Activated naive CD4-positive, alpha-beta T cell (primary cell): ENCODE measurements at places on chromosomes 7 and 10.
A peak's percentile ranks its signal among the peaks of the same experiment; 100 is the strongest.

GRCh38 chr10:57689596-57690297, 577.9 kb downstream of the IPMK start:
- no peak for DNase-seq

GRCh38 chr7:150877536-150877935, 25.2 kb downstream of the AOC1 start:
- DNase-seq = no peak

DNA sequence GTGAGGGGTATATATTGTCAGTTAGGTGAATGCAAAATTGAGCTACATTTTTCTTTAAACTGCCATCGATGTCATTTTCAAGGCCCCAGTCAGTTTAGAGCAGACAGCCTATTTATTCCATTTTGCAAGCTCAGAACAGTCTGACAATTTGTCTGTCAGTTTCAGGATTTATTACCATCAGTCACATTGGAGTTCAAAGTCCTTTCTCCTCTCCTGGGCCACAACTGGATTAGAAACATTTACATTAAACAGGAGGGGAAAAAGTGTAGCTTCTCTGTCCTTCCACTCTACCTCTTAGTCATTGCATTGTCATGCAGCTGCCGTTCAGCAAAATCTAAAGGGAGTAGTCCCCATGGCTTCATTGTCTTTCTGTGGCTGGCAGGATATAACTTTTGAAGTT, 3.5 kb upstream of the GHITM start:
- DNase-seq = no peak

DNA sequence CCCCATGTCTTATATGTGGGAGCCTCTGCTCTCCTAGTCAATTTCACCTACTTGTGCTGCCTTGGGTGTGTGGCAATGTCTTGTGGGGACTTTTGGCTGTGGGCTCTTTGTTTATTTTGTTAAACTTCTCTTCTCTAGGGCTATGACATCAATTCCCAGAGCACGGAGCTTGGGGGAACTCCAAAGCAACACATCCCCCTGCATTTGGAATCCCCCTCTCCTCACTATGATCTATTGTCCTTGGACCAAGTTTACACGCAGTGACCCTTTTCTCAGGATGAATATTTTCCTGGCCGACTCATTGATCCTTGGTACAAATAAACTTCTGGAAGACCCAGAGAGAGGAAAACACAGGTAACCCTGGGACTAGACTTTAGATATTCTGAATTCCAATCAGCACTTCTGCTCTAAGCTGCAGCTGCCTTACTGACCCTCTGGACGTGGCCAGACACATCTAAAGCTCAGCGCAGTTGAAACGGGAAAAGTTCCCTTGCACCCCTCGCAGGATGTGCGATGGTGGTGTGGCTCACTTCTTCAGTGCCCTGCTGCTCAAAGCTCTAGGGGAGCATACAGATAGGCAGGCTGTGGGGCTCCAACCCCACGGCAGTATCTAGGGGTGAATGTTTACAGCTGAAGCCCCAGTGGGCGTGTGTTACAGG, 110.8 kb downstream of the TMEM178B start:
- no peak for DNase-seq

DNA sequence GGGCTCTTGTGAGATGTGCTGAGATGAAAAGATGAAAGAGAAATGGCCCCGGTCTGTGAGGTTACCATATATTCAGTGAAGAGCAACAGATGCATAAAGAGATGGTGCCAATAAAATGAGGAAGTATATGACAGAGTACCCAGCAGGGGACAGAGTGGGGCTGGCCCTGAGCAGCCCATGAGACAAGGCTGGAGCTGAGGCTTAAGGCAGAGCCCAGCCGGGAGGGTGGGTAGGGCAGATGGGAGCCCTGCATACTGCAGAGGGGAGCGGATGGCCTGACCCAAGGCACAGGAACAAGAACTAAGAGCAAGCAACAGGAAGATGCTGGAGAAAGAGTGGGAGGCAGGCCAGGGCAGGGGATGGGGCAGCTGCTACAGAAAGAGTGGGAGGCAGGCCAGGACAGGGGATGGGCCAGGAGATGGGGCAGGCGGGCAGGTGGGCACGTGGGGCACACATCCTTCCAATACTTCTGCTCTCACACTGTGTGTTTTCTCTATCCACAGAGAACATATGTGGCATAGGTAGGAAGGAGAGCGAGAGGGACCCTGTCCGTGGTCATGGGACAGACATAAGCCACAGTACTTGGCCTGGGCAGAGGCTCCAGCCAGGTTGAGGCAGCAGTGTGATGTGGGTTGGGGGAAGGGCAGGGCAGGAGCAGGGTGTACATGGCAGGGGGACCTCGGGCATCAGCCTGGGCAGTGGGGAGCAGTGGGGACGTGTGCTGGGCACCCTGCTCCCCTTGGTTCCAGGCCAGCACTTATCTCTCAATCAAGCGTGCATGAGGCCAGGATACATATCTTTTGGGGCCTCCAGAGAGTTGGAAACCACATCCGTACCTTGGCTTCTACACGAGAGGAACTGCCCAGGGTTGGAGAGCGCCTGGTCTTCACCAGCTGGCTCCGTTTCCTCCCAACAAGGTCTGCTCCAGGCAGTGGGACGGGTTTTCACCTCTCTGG, 91.6 kb upstream of the IKZF1 start:
- peak; percentile 13 for DNase-seq

DNA sequence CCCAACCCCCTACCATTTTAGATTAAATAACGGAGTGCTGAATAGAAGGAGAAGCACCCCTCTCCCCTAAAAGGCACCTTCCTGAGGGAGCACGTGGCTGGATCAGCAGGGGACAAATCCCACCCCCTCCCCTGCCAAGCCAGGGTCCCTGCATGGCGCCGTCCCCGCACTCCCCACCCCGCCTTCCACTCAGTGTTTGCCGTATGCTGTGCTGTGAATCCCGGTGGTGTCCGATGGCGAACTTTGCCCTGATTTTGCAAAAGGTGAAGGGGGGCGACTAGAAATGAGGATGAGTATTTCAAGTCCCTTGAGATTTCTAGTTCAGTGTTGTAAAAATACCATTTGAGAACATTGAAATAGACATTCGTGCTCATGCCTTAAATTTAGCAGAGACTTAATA, 83.5 kb upstream of the SH2B2 start:
- no peak for DNase-seq

GRCh38 chr7:76191783-76192240, 9.9 kb upstream of the SRRM3 start:
- DNase-seq = no peak

GRCh38 chr7:50783801-50784507, 1.3 kb upstream of the GRB10 start:
- no peak for DNase-seq

DNA sequence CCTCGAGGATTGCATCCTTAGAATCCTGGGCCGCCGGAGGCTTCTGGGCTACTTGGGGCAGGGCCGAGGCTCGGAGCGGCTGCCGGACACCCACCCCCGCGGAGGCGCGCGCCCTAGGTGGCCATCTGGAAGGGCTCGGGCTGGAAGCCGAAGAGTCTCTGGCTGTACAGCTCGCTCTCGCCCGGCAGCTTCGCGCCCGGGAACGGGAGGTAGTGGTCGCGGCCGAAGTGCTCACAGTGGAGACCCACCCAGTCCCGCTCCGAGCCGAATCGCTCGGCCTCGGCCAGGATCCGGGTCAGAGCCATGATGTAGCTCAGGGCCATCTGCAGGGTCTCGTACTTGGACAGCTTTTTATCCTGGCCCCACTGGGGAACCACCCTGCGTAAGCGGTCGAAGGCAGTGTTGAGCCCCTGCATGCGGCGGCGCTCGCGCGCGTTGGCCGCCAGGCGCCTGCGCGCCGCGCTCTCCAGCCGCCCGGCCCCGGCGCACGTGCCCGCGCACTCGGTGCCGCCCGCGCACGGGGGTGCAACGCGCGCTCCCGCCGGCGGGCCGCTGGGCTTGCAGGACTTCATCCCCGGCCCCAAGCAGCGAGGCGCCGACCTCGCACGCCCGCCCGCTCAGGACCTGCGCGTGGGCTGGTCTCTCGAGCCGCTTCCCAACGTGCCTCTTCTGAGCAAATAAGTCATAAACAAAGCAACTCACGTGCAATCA, 652 bp downstream of the ATOH7 start:
- DNase-seq = no peak

DNA sequence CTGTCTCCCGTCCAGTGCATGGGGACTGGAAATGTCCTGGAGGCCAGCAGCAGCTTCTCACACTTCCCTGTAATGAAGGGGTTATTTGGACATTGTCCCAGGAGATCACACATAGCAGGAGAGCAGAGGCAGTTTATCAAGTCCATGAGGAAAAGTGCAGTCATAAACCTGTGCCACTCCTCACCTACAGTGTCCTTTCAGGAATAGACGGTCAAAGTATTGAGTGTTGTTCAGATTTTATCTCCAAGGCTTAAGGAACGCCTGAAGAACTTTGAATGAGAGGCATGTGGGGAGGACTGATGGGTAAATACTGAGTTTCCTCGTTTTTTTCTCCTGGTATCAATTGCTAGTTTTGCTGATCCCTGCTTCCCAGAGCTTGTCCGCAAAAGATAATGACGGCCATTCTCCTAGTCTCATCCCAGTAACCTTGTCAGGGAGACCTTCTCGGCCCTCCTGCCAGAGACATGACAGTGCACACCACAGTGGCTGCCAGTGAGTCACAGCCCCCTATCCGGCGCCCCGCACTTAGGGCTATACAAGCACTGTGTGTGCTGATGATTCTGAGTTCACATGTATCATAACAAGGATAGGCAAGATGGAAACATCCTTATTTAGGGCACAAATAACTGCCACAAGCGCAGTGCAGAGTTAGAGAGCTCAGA, 495.5 kb upstream of the MGMT start:
- no peak for DNase-seq

DNA sequence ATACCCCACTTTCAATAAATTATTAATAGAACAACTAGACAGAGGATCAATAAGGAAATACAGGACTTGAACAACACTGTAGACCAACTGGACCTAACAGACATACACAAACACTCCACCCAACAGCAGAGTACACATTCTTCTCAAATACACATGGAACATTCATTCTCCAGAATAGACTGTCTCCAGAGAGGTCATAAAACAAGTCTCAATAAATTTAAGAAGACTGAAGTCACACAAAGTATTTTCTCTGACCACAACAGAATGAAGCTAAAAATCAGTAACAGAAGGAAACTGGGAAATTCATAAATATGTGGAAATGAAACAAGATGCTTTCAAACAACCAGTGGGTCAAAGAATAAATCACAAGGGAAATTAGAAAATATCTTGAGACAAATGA, 119.8 kb downstream of the SMURF1 start:
- DNase-seq = no peak

DNA sequence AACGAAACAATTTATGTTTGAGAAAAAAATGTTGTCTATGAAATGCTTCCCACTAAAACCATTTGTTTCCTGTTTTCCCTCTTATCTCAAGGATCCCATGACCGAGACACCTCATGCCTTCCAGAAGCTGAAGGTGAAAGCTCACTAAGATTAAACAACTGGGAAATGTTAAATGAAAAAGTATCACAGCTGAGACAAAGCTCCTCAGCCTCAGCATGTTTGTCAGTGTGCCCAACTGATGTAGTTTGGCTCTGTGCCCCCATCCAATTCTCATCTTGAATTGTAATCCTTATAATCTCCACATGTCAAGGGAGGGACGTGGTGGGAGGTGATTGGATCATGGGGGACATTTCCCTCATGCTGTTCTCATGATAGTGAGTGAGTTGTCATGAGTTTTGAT, 327.3 kb downstream of the HTR7 start:
- DNase-seq = no peak
